CD4-positive, alpha-beta T cell (primary cell): ENCODE measurements at places on chromosomes 12 and 14. TPM values are rescaled to one million over a fixed set of nuclear protein-coding genes. Genes with fewer than 3 reads are reported as not detected.

- H3K27ac ChIP-seq: peak overlapping the region; percentile 71
- peaks cover 75% of the 10 kb centered on the region for H3K4me1 ChIP-seq
- H3K36me3 ChIP-seq: peaks cover 41% of the 10 kb centered on the region
- H3K4me3 ChIP-seq: peak overlapping the region; percentile 67
- H3K27me3 ChIP-seq: no peaks in the 10 kb centered on the region
Measured at GRCh38 chr12:57522887-57523705, 472 bp downstream of the MBD6 start.

DNA sequence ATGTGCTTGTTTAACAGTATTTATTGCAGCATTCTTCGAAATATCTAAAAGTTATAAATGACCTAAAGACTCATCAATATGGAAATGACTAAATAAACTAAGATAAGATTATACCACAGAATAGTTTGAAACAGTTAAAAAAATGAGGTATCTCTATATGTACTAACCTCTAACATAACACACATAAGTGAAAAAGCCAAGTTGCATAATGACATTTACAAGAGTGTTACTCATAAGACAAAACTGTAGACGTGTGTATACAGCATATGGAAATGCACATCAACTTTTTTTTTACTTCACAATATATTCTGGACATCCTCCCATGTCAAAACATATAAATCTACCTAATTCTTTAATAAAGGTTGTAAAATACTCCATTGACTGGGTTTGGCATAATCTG lies 22.8 kb downstream of the CPM start:
- no peaks in the 10 kb centered on the region for H3K36me3 ChIP-seq
- H3K4me1 ChIP-seq: no peaks in the 10 kb centered on the region
- no peak overlapping the region for H3K4me3 ChIP-seq
- no peak overlapping the region for H3K27ac ChIP-seq
- DNase-seq: no peak
- H3K27me3 ChIP-seq: no peaks in the 10 kb centered on the region

DNA sequence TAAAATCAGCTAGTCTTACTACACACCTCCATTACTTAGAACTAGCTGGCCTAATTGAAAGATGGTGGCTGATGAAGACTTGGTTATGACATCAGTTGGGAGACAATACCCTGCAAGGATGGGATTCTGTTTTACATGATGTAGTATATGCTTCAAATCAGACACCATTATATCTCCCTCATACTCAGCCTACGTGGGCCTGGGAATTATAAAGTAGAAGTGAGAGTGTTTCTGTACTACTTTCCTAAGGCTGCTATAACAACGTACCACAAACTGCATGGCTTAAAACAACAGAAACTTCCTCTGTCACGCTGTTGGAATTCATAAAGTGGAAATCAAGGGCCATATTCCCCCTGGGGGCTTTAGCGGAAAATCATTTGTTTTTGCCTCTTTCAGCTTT lies 190.4 kb downstream of the PAH start:
- no peaks in the 10 kb centered on the region for H3K4me1 ChIP-seq
- DNase-seq: no peak
- H3K27me3 ChIP-seq: no peaks in the 10 kb centered on the region
- no peak overlapping the region for H3K4me3 ChIP-seq

- no peak overlapping the region for H3K27ac ChIP-seq
- H3K4me1 ChIP-seq: no peaks in the 10 kb centered on the region
- H3K27me3 ChIP-seq: no peaks in the 10 kb centered on the region
- H3K4me3 ChIP-seq: no peak overlapping the region
- H3K36me3 ChIP-seq: no peaks in the 10 kb centered on the region
Measured at GRCh38 chr12:3576891-3577290, 85.9 kb downstream of the PRMT8 start.

DNA sequence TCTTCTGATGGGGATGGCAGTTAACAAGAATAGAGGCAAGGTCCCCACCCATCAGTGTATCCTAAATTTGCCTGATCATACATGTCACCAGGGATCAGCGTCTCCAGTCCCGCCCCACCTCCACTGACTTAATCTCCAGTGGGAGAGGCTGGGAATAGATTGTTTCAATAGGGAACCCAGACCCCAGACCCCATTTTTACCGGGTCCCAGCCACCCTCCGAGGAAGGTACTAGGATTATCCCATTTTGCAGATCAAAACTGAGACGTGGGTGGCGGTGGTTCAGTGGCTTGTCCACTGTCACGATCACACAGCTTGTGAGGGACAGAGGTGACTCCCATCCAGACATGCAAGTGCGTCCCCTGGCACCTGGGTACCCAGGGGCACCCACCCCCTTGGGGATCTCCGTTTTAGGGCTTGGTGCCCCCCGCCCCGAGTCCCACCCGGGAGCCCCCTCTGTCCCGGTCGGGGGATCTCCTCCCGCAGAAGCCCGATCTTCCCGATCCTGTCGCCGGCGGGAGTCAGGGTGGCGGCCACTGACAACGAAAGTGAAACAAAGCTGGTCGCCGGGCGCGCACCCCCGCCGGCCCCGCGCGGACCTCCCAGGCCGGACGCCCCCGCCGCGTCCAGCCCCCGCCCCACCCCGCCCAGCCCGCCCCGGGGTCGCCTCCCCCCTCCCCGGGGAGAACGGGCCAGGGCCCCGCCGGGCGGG lies 523 bp downstream of the WSB2 start:
- H3K4me3 ChIP-seq: peak overlapping the region; percentile 74
- peak overlapping the region; percentile 61 for H3K27ac ChIP-seq
- peaks cover 32% of the 10 kb centered on the region for H3K4me1 ChIP-seq
- no peak for DNase-seq
- H3K36me3 ChIP-seq: no peaks in the 10 kb centered on the region
- no peaks in the 10 kb centered on the region for H3K27me3 ChIP-seq

DNA sequence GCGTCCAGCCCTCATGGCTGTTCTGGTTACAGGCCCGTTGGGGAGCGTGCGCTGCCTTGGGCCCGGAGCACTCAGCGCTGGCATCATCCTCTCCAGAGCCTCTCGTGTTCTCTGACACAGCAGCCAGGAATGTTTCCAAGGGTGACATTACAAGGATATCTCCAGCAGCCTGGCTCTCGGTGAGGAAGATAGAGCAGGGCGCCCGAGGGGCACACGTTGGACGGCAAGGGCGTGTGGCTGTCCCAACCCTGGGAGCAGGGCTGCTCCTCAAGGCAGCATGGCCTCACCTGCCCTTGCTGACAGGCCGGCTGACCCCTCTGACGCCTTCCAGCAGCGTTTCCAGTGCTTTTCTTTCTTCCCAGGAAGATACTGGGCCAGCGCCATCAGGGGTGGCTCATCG lies 14.4 kb downstream of the LRCOL1 start:
- peaks cover 31% of the 10 kb centered on the region for H3K4me1 ChIP-seq
- H3K27me3 ChIP-seq: peaks cover 13% of the 10 kb centered on the region
- no peaks in the 10 kb centered on the region for H3K36me3 ChIP-seq
- H3K27ac ChIP-seq: no peak overlapping the region
- H3K4me3 ChIP-seq: no peak overlapping the region

GRCh38 chr12:54173066-54173726 lies 15.6 kb downstream of the SMUG1 start:
- peaks cover 66% of the 10 kb centered on the region for H3K27me3 ChIP-seq
- peaks cover 11% of the 10 kb centered on the region for H3K4me1 ChIP-seq
- no peak overlapping the region for H3K27ac ChIP-seq

DNA sequence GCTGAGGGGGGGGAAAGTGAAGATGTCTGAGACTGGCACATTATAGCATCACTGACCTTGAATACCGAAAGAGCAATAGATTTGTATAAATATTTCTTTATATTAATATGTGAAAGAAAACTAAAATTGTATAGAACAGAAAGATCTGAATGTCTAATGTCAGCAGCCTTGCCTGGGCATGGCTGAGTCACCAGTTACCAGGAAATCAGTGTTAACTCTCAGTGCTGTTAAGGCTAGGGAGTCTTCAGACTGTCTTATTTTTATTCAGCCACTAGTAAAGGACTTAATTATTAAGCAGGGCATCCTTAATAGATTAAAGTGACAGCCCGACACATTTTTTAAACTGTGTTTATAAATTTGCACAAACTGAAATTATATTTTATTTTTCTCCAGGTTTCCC lies 122.9 kb upstream of the AEBP2 start:
- H3K27ac ChIP-seq: no peak overlapping the region
- no peaks in the 10 kb centered on the region for H3K36me3 ChIP-seq
- no peak for DNase-seq
- H3K4me3 ChIP-seq: no peak overlapping the region
- no peaks in the 10 kb centered on the region for H3K27me3 ChIP-seq
- no peaks in the 10 kb centered on the region for H3K4me1 ChIP-seq

- H3K27ac ChIP-seq: no peak overlapping the region
- H3K4me1 ChIP-seq: no peaks in the 10 kb centered on the region
- peaks cover 2% of the 10 kb centered on the region for H3K27me3 ChIP-seq
- no peaks in the 10 kb centered on the region for H3K36me3 ChIP-seq
Measured at GRCh38 chr14:60212503-60213371, 36.3 kb upstream of the PPM1A start.

DNA sequence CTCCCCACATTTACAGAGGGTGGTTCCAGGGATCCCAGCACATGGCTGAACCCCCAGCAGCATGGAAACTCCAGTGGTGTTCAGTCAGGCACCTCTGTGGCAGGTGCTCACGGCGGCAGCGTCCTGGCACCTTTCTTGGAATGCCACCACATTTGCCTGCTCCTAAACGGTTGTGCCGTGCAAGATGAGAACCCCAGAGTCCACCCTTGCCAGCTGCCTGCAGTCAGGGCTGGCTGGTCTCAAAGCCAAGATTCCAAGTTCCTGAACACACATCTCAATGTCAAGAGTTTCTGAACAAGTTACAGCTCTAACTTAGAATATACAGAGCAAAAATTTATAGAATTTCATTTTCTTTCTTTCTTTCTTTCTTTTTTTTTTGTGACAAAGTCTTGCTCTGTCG lies 38.7 kb downstream of the DDX51 start:
- no peak for DNase-seq
- no peak overlapping the region for H3K4me3 ChIP-seq
- H3K27me3 ChIP-seq: no peaks in the 10 kb centered on the region
- H3K36me3 ChIP-seq: peaks cover 16% of the 10 kb centered on the region
- H3K4me1 ChIP-seq: no peaks in the 10 kb centered on the region

DNA sequence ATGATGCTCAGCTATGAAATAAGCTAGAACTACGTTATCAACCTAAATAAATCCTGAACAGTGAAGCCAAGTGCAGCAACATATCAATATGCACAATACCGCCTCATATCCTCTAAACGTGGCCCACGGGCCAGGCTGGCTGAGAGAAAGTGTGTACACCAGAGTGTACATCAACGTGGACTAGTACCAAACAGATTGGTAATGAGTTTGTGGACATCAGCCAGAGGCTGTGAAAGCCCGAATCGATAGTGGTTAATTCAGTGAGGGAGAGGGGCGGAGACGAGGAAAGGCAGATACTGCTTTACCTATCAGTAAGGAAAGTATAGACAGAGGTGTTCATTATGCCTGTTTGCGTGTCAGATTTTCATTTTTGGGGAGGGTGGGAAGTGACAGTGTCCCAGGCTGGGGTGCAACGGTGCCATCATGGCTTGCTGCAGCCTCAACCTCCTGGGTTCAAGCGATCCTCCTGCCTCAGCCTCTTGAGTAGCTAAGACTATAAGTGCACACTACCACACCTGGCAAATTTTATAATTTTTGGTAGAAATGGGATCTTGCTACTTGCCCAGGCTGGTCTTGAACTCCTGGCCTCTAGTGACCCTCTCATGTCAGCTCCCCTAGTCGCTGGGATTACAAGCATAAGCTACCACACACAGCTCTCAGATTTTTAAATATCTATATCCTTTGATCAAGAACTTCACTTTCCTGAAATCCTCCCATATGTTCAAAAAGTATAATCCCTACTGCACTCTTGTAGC lies 50.1 kb downstream of the ANAPC7 start:
- peaks cover 16% of the 10 kb centered on the region for H3K4me1 ChIP-seq
- no peaks in the 10 kb centered on the region for H3K36me3 ChIP-seq
- DNase-seq: no peak
- no peak overlapping the region for H3K27ac ChIP-seq
- no peaks in the 10 kb centered on the region for H3K27me3 ChIP-seq

DNA sequence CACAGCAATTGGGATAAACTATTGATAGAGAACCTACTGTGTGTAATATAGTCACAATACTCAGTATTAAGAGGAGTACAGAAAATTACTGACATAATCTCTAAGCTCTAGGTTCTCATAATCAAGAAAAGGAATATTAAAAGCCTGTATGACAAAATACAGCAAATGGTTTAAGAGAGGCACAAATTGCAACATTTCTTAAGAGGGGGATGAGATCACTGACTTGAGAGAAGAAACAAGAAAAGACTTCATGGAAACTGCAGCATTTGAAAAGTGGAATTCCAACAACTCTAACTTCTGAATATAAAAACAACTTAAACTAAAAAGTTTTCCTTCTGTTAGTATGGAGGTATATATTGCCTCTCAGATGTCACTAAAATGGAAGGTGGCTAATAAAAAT lies 89.7 kb downstream of the NUMB start:
- no peaks in the 10 kb centered on the region for H3K27me3 ChIP-seq
- H3K4me3 ChIP-seq: no peak overlapping the region
- H3K36me3 ChIP-seq: no peaks in the 10 kb centered on the region
- DNase-seq: no peak
- no peaks in the 10 kb centered on the region for H3K4me1 ChIP-seq

DNA sequence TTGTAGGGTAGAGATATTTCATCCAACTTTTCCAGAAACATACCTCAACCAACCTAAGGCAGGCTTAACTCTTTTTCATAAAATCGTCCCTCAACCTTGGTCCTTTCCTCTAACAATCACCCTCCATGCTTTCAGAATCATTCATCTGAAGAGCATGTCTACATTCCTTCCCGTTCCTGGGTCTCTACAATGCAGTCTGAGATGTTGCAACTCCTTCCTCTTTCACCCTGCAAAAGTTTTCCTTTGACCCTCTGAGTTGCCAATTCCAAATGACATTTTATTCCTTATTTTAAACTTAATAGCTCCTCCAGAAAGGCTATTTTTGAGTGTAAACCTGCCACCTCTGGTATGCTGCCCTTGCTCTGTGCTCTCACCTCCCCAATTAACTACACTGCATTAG lies 16.7 kb downstream of the SLC7A7 start:
- H3K36me3 ChIP-seq: no peaks in the 10 kb centered on the region
- peaks cover 5% of the 10 kb centered on the region for H3K27me3 ChIP-seq
- no peak for DNase-seq
- no peak overlapping the region for H3K4me3 ChIP-seq
- no peak overlapping the region for H3K27ac ChIP-seq

TMPO gene
- total RNA-seq: 73.3 TPM

OTX2 gene
- not detected for total RNA-seq

ENTPD5 gene
- 7.1 TPM for total RNA-seq

FGF6 gene
- not detected for total RNA-seq

COL2A1 gene
- total RNA-seq: not detected

MDGA2 gene
- total RNA-seq: not detected

NTF3 gene
- total RNA-seq: not detected

RASSF8 gene
- 0.71 TPM for total RNA-seq

DAO gene
- not detected for total RNA-seq
